Mesothelial cell of epicardium (in vitro differentiated cells): ENCODE measurements at places on chromosomes 5 and 9.

DNA sequence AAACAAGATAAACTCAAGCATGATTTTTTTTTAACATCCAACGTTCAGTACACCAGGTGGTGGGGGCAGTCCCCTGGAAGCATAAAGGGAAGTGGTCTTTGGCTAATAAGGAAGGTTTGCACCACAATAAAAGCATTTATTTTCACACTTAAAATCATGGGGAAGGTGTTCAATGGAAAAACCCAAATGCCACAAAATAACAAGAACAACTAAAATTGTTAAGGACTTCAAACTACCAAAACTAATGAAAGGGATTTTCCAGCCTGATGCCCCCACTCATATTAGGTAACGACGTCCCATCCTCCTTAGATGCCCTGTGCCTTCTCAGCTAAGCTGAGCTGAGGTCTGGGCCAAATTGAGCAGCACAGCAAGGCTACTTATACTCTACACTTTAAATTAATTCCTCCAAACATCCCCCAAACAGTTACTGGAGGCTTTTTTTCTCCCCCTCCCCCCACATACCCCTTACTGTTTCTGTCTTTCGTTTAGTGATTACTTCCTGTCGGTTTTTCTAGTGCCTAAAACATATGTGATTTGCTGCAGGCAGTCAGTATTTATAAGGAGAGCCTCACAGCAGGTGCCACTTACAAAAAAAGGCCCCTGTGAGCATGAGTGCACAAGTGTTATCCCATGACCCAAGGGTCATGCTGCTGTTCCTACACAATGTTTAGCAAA lies 259.7 kb upstream of the ZNF608 start:
- no peaks in the 10 kb centered on the region for H3K36me3 ChIP-seq
- H3K4me1 ChIP-seq = peaks cover 23% of the 10 kb centered on the region
- no peak for DNase-seq
- no peaks in the 10 kb centered on the region for H3K27me3 ChIP-seq
- H3K4me3 ChIP-seq = no peak overlapping the region

GRCh38 chr5:135574493-135574892 lies 4.3 kb downstream of the CXCL14 start:
- no peak overlapping the region for H3K27ac ChIP-seq
- peaks cover 39% of the 10 kb centered on the region for H3K4me1 ChIP-seq
- H3K4me3 ChIP-seq = no peak overlapping the region
- peaks cover 25% of the 10 kb centered on the region for H3K27me3 ChIP-seq
- H3K36me3 ChIP-seq = peaks cover 5% of the 10 kb centered on the region
- no peak for DNase-seq

DNA sequence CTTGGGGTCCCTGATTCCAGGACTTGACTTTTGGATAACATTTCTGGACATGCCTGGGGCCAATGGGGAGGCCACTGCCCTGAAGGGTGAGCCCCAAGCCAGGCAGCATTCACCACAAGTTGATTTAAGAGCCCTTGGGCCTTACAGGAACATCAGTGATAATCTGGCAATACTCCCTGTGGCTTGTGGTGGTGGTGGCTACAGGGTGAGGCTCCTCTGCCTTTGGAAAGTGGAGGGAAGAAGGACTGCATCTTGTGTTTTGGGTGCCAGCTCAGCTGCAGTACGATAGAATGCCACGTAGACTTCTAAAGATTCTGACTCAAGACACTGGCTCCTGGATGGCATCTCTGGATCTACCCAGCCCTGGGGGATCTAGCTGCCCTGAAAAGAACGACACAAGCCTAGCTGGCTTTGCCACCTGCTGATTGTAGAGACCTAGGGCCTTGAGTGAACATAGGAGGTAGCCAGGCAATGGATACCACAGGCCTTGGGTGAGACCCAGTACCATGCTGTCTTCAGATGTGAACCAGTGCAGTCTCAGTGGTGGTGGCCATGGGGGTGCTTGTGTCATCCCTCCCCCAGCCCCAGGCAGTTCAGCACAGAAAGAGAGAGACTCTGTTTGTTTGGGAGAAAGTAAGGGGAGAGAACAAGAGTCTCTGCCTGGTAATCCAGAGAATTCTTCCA lies 79.0 kb upstream of the DAP start:
- H3K4me1 ChIP-seq = no peaks in the 10 kb centered on the region
- no peak overlapping the region for H3K27ac ChIP-seq
- DNase-seq = no peak
- peaks cover 4% of the 10 kb centered on the region for H3K27me3 ChIP-seq

DNA sequence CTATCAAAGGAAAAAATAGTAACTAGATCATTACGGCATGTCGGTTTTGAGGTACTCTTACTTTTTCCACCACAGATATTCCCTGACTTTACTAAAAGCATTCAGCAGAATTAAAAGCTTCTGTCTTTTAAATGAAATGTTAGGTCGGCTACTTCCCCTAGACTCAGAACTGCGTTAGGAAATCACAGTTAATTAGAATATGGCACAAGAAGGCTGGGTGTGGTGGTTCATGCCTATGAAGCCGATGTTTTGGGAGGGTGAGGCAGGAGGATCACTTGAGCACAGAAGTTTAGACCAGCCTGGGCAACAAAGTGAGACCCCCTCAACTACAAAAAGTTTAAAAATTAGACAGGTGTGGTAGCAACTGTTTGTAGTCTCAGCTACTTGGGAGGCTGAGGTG lies 24.4 kb downstream of the CEMIP2 start:
- H3K27me3 ChIP-seq = no peaks in the 10 kb centered on the region
- peaks cover 50% of the 10 kb centered on the region for H3K4me1 ChIP-seq
- peak overlapping the region; percentile 94 for H3K27ac ChIP-seq
- no peak overlapping the region for H3K4me3 ChIP-seq

DNA sequence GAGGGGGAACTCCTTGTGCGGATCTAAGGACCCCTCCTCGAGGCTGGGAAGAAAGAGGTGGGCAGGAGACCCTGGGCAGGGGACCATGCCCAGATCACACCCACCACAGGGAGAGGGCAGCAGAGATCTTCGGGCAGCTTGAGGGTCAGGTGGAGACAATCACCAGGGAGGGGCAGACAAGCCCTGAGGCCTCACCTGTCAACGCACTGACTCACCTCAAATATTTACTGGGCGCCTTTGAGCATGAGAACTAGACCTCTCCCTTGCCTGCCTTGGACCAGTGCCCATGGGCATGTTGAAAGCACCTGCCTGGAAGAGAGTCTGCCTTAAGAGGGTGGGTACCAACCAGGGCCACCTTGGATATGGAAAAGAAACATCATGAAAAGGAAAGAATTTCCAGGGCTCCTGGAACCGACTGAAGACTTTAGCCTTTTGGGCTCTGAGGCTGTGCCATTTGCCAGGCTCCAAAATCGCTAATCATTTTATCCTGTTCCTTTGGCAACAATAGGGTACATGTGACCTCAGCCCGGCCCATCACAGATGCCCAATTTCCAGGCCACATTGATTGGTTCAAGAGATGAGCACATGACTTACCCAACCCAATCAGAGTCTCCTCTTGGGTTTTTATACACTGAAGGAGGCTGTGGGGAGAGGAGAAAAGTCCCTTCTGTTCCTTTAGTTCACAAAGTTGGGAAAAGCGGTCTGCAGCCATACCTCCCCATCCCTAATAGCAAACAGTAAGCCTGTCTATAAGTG lies 10.4 kb upstream of the SPINK4 start:
- no peak for DNase-seq
- H3K36me3 ChIP-seq = no peaks in the 10 kb centered on the region
- peaks cover 15% of the 10 kb centered on the region for H3K27me3 ChIP-seq
- H3K4me3 ChIP-seq = no peak overlapping the region
- H3K4me1 ChIP-seq = peaks cover 10% of the 10 kb centered on the region

DNA sequence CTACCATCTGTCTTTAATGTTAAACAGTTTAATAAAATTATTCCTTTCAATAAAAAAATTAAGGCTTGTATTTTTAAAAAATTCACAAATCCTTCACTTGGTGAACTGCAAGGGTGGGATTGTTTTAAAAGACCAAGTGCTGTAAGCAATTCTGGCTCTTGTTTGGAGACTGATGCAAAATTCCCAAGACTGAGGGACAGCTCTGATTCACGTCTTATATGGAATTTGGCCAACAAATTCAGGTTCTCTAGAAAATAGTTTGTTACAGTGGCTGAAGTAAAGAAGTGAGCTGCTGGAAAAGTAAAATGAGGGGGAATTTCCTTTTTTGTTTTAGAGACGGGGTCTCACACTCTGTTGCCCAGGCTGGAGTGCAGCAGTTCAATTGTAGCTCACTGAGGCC lies 58.3 kb downstream of the PRELID2 start:
- DNase-seq = no peak
- no peak overlapping the region for H3K4me3 ChIP-seq
- peaks cover 7% of the 10 kb centered on the region for H3K36me3 ChIP-seq
- no peaks in the 10 kb centered on the region for H3K27me3 ChIP-seq

GRCh38 chr5:105195765-105196164 lies 1633.2 kb upstream of the NUDT12 start:
- H3K27me3 ChIP-seq = no peaks in the 10 kb centered on the region
- no peak overlapping the region for H3K4me3 ChIP-seq

GRCh38 chr5:100590867-100591266 lies 55.7 kb downstream of the FAM174A start:
- H3K36me3 ChIP-seq = peaks cover 7% of the 10 kb centered on the region
- no peak for DNase-seq
- no peaks in the 10 kb centered on the region for H3K27me3 ChIP-seq
- H3K27ac ChIP-seq = no peak overlapping the region
- H3K4me1 ChIP-seq = no peaks in the 10 kb centered on the region
- H3K4me3 ChIP-seq = no peak overlapping the region

DNA sequence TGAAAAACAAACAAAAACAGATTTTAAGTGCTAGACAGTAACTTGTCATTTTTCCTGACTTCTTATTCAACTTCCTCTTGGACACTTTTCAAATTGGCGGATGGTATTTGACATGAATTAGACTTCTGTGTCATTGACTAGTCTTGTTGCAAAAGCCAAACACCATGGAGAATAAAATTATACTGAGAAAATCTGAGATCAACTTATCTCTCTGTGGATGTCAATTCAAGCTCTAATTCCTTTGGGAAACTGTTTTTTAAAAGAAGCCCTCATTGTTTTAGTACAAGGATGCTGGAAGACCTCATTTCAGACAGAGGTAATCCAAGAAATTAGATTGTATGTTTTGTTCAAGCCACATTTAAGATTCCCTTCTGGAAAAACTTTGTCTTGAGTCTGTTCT lies 831.0 kb downstream of the SEMA5A start:
- DNase-seq = no peak
- no peaks in the 10 kb centered on the region for H3K27me3 ChIP-seq
- no peak overlapping the region for H3K27ac ChIP-seq
- H3K4me3 ChIP-seq = no peak overlapping the region

- no peak overlapping the region for H3K4me3 ChIP-seq
- H3K27me3 ChIP-seq = no peaks in the 10 kb centered on the region
- peaks cover 18% of the 10 kb centered on the region for H3K4me1 ChIP-seq
- H3K36me3 ChIP-seq = peaks cover 3% of the 10 kb centered on the region
These were observed 28.1 kb downstream of the SLC22A4 start for GRCh38 chr5:132322266-132322665.

GRCh38 chr9:98773721-98774120 lies 22.6 kb downstream of the ANKS6 start:
- no peaks in the 10 kb centered on the region for H3K4me1 ChIP-seq
- H3K27ac ChIP-seq = no peak overlapping the region
- peaks cover 41% of the 10 kb centered on the region for H3K36me3 ChIP-seq
- DNase-seq = no peak
- no peaks in the 10 kb centered on the region for H3K27me3 ChIP-seq

GRCh38 chr5:82384034-82384750 lies 106.0 kb upstream of the RPS23 start:
- H3K27ac ChIP-seq = no peak overlapping the region
- peaks cover 4% of the 10 kb centered on the region for H3K36me3 ChIP-seq
- no peak for DNase-seq
- no peak overlapping the region for H3K4me3 ChIP-seq
- H3K4me1 ChIP-seq = peaks cover 51% of the 10 kb centered on the region

- H3K27me3 ChIP-seq = no peaks in the 10 kb centered on the region
- H3K36me3 ChIP-seq = no peaks in the 10 kb centered on the region
- peaks cover 6% of the 10 kb centered on the region for H3K4me1 ChIP-seq
- H3K4me3 ChIP-seq = no peak overlapping the region
These were observed 67.6 kb upstream of the RANBP3L start for GRCh38 chr5:36369219-36369690.

GRCh38 chr5:142827934-142828576 lies 57.9 kb downstream of the ARHGAP26 start:
- no peak overlapping the region for H3K4me3 ChIP-seq
- H3K36me3 ChIP-seq = no peaks in the 10 kb centered on the region
- no peak overlapping the region for H3K27ac ChIP-seq
- no peaks in the 10 kb centered on the region for H3K27me3 ChIP-seq

GRCh38 chr5:117431091-117431490 lies 856.5 kb upstream of the SEMA6A start:
- H3K27ac ChIP-seq = no peak overlapping the region
- DNase-seq = no peak
- H3K36me3 ChIP-seq = no peaks in the 10 kb centered on the region
- peaks cover 7% of the 10 kb centered on the region for H3K4me1 ChIP-seq
- H3K4me3 ChIP-seq = no peak overlapping the region
- no peaks in the 10 kb centered on the region for H3K27me3 ChIP-seq

GRCh38 chr9:137749511-137749910 lies 128.1 kb upstream of the CACNA1B start:
- H3K27ac ChIP-seq = peak overlapping the region; percentile 5
- no peak overlapping the region for H3K4me3 ChIP-seq
- no peaks in the 10 kb centered on the region for H3K4me1 ChIP-seq
- no peak for DNase-seq

DNA sequence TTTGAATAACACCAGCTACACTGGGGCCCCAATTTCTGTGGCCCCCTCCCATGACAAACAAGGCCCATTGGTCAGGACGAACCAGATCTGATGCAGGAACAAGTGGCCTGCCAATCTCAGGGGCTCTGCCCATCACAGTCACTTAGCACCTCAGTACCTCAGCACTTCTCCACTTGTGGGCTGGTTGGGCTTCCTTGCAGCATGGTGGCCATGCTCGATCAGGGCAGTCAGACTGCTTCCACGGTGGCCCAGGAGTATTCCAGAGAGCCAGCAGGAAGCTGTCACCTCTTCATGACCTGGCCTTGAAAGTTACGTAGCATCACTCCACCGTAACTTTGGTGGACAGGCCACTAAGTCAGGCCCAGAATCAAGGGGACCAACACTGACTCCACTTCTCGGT lies 206.5 kb downstream of the AUH start:
- H3K27ac ChIP-seq = no peak overlapping the region
- no peak for DNase-seq
- H3K4me1 ChIP-seq = no peaks in the 10 kb centered on the region
- H3K36me3 ChIP-seq = no peaks in the 10 kb centered on the region
- no peaks in the 10 kb centered on the region for H3K27me3 ChIP-seq
- H3K4me3 ChIP-seq = no peak overlapping the region

GRCh38 chr9:69857131-69857530 lies 36.5 kb downstream of the CFAP95 start:
- H3K27ac ChIP-seq = no peak overlapping the region
- no peaks in the 10 kb centered on the region for H3K36me3 ChIP-seq
- no peaks in the 10 kb centered on the region for H3K4me1 ChIP-seq
- DNase-seq = no peak
